ENCODE measurements at places on chromosomes 5 and 9. TPM values are rescaled to one million over a fixed set of nuclear protein-coding genes. Genes with fewer than 3 reads are reported as not detected.

MRNIP gene
- 12.7 TPM for total RNA-seq

TAS2R1 gene
- total RNA-seq = not detected

PCDHGB7 gene
- 12.2 TPM for total RNA-seq

TAF11L10 gene
- total RNA-seq = not detected

ADGRD2 gene
- not detected for total RNA-seq

ANKRD55 gene
- not detected for total RNA-seq

FRMD3 gene
- total RNA-seq = 81.0 TPM

PROB1 gene
- total RNA-seq = 45.7 TPM

SLCO6A1 gene
- total RNA-seq = not detected

GDF9 gene
- 0.57 TPM for total RNA-seq

DROSHA gene
- total RNA-seq = 29.8 TPM

MARCOL gene
- total RNA-seq = not detected

OBP2B gene
- total RNA-seq = not detected

LTC4S gene
- total RNA-seq = 5.7 TPM

BHMT2 gene
- 6.1 TPM for total RNA-seq

DAPK1 gene
- 2.3 TPM for total RNA-seq

RNF183 gene
- total RNA-seq = not detected

PFN3 gene
- not detected for total RNA-seq

SGCD gene
- 129 TPM for total RNA-seq

FGFR4 gene
- 0.28 TPM for total RNA-seq

PCDHA10 gene
- total RNA-seq = 0.33 TPM

CDKN2B-AS1 gene
- not detected for total RNA-seq

TRPM3 gene
- total RNA-seq = 0.38 TPM

CFAP77 gene
- 3.1 TPM for total RNA-seq

BTNL8 gene
- not detected for total RNA-seq

HSPA5 gene
- 230 TPM for total RNA-seq

VLDLR gene
- 153 TPM for total RNA-seq

PDE8B gene
- 1.5 TPM for total RNA-seq

AJM1 gene
- 6.0 TPM for total RNA-seq

GOLGA2 gene
- total RNA-seq = 90.6 TPM

NR2F1 gene
- 0.68 TPM for total RNA-seq

FOXD4 gene
- not detected for total RNA-seq

CDC25C gene
- total RNA-seq = not detected

GM2A gene
- 37.0 TPM for total RNA-seq

MRPL22 gene
- total RNA-seq = 74.6 TPM

PCDHGC4 gene
- total RNA-seq = 2.8 TPM

PTGDS gene
- total RNA-seq = 3,309 TPM

ARSI gene
- total RNA-seq = not detected

SLC2A6 gene
- total RNA-seq = 1.3 TPM

QSOX2 gene
- total RNA-seq = 8.4 TPM

ANKRD31 gene
- total RNA-seq = 0.12 TPM

BARX1 gene
- 0.19 TPM for total RNA-seq

GRIA1 gene
- 0.19 TPM for total RNA-seq

LHX3 gene
- not detected for total RNA-seq

IL11RA gene
- 48.3 TPM for total RNA-seq

CA9 gene
- 0.20 TPM for total RNA-seq

LSM11 gene
- 1.7 TPM for total RNA-seq

PPP2R2B gene
- total RNA-seq = 1.8 TPM

PCDHGA8 gene
- 8.9 TPM for total RNA-seq

PCSK5 gene
- 4.5 TPM for total RNA-seq

LAMC3 gene
- total RNA-seq = 0.20 TPM

ORM2 gene
- total RNA-seq = not detected

PCDHGA7 gene
- 11.5 TPM for total RNA-seq

PAPPA gene
- total RNA-seq = 1.4 TPM

GAPVD1 gene
- total RNA-seq = 36.2 TPM

RNF180 gene
- total RNA-seq = 15.7 TPM

PCDHB4 gene
- total RNA-seq = 3.3 TPM

CMYA5 gene
- 1,235 TPM for total RNA-seq
